ENCODE measurements at places on chromosomes 3 and 15.
A peak's percentile ranks its signal among the peaks of the same experiment; 100 is the strongest.

- DNase-seq: peak; percentile 81
Observed at GRCh38 chr3:43155464-43156121, 49.7 kb upstream of the POMGNT2 start.

DNA sequence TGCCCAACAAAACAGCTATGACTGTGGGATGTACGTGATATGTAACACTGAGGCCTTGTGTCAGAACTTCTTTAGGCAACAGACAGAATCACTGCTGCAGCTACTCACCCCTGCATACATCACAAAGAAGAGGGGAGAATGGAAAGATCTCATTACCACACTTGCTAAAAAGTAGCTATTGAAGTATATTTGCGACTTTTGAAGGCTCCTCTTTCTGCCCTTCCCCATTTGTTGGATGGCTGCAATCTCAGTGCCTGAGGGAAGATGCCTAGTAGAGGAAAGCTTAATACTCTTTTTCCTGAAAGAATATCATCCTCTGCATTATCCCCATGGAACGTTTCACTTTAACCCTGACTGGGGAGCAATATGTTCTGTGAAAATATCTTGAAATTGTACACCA is 21.9 kb downstream of the SENP8 start:
- no peak for DNase-seq

DNA sequence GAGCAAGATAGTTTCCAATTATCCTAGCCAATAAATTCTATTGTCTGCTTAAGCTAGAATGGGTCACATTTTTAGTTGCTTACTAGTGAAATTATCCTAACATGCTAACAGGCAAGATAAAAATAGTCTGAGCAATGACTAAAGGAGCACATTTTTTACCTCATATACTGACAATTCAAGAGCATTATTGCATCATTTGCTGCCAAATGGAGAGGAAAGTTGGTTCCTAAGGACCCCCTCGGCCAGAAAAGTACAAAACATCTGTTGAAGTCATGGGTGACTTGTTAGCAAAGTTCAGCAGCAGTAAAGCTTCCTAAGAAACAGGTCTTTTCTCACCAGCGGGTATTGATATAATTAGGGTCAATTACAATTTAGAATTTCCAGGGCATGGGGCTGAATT is 1001.0 kb downstream of the FHIT start:
- DNase-seq: peak; percentile 6

DNA sequence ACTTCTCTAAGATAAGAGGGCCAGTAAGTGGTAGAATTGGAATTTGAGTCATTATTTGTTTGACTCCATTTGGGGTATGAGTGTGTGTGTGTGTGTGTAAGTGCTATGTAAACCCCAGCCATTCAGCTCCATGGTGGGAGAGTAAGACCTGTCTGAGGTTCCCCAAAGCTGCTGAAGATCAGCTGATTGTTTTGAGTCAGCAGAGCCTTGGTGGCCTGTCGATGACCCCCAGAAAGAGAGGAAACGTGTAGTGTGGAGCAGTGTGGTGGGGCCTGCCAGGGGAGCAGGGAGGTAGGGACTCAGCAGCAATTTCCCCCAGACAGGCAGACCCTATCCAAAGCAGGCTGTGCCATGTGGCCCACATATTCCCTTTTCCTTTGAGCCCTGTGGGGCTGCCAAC is 5.3 kb downstream of the DVL3 start:
- DNase-seq: no peak

DNA sequence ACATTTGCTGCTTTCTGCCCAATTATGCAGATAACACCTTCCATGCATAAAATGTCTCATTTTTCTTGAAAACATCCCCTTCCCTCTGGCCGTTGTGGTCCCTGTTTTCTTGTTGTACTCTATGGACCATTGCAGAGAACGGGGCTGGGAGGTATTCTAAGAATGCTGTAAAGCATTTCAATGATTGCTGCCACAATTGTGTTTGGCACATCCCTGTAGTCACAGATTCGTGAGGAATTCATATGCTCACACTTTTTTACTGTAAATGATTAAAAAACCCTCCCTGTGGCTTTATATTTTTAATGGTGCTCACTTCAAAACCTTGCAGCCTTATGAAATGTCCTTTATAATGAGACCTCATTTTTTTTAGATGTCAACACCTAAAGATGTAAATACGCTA is 207.2 kb upstream of the GBE1 start:
- peak; percentile 34 for DNase-seq

- DNase-seq: no peak
Observed at GRCh38 chr3:127710155-127710941, 37.6 kb downstream of the ABTB1 start.

DNA sequence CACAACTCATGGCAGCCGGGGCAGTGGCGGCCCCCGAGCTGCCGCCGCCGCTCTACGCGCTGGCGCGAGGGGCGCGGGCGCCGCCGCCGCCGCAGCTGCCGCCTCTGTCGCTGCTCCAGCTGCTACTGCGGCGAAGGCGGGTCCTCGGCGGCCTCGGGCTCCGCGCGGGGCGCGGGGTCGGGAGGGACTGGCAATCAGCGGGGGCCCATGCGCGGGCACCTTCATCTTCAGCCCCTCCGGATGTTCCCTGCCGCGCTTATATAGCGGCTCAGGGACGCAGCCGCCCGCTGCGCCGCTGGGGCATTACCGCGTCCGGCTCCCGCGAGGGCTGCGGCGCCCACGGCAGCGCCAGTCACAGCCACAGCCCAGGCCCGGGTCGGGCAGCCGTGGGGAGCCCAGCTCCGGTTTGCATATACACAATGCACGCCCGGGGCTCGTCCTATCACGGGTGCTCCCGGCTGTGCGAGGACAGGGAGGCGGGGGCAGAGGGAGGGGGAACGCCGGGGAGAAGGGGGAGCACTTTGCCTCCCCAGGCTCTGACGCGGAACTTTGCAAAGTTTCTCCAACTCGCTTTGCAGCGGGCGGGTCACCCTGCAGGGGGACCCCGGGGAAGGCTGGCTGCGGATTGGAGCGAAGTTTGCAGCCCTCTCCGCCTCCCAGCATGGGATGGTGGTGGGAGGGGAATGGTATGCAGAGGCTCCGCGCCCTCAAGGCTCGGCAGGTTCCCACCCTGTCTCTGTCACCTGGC is at the start of gene VGLL3:
Gene VGLL3, minus strand, starts transcription at position 416 of the 748 bp plus-strand sequence. Its CDS starts 406 bp downstream, at position 10.
- DNase-seq: peak; percentile 59

GRCh38 chr3:101144105-101144504 is 150.9 kb upstream of the ABI3BP start:
- no peak for DNase-seq

DNA sequence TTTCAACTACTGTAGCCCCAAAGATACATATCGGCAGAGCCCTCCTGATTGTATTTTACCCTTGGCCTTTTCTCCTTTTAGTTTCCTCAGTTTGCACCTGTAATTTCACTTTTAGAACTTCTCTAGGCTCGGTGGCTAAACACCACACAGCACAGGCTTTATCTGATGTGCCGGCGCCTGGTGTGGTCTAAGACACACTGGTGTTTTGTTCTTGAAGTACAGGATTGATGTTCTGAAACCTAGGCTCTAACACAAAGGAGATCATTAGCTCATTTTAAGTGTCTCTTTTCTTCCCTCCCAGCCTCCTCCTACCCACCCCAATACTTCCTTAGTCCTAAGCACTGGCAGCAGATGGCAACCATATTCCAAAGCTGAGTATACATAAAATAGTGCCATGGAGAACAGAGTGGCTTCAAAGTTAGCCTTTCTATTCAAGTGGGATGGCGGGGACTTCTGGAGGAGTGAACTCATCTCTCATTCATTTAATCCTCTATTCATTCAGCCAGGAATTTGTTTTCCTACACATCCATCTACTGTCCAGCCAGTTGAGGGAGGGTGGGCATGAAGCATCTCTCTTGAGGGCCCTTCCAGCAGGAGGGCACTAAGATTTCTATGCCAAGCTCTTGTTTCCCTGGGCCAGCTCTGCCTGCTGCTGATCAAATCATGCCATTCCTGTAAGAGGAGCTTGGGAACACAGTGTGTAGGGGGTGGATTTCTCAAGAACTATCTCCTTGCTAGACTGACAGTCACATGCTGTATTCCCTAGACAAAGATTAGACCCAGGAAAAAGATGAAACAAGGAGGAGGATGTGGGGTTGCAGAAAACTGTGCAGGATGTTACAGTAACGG is 71.2 kb downstream of the TIGIT start:
- no peak for DNase-seq

GRCh38 chr3:125589547-125590122 is 5.7 kb downstream of the OSBPL11 start:
- DNase-seq: no peak

Data from kidney tubule cell (primary cell).